ENCODE measurements at places on chromosomes 5 and 9.

DNA sequence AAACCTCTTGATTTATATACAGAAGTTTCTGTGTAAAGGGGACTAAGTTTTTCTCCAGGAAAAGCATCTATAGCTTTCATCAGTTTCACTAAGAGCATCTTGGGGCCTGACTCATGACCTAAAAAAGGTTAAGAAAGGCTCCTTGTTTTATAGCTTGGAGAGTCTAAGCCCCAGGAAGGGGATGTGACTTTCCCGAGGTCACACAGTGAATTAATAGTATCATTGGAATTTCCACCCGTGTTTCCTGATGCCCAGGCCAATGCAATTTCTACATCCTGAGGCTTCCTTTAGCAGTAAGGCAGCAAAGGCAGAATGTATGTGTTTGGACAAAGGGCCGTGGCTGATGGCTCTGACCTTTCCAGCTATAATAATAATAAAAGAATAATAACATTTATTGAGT is 8.6 kb downstream of the MORN5 start:
- no peak for DNase-seq

DNA sequence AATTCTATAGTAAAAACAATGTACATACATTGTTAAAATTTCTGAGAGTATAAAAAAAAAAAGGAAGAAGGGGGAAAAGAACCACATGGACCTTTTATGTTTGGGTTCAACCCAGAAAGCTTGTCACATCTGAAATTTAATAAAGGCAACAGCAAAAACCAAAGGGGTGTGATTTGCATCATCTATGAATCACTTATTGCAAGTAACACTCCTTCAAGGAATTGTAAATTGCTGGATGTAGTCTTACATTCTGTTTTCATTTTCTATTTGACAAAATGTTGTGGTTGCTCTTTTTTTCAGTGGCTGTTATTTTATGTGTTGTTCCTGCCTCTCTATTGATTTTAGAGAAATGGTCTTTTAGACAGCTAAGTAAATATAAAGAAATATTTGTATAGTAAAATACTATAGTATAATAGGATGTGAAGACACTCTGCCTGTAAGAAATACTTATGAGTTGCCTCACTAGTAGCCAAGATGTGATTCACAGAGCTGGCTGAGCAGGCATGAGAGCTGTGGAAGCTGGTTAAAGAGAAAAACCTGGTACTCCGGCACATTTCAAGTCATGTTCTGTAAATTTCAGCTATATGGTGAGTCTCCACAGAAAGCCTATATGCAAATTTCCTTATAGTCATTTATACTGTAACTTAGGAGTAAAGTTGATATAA is 131.1 kb upstream of the CNTLN start:
- no peaks in the 10 kb centered on the region for H3K4me1 ChIP-seq
- H3K27me3 ChIP-seq: no peaks in the 10 kb centered on the region
- no peak overlapping the region for H3K27ac ChIP-seq
- no peak for DNase-seq

DNA sequence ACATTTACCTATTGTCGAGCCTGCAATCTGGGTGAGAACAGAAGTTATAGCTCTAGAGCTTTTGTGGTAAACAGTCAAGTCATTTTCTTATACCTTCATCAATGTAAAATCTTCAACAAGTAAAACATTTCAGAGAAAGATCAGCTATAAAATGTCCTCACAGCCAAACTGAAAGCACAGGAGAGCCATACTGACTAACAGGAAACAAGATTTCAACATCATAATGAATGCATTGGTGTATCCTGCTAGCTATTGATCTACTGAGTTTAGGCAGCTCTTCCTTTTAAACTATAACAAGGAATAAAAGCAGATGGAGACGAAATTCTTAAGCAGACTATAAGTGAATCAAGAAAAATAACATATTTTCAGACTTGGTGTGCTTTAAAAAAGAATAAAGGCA is 1522.9 kb upstream of the WWC1 start:
- no peaks in the 10 kb centered on the region for H3K27me3 ChIP-seq
- no peak overlapping the region for H3K4me3 ChIP-seq
- DNase-seq: no peak
- no peaks in the 10 kb centered on the region for H3K36me3 ChIP-seq
- H3K4me1 ChIP-seq: no peaks in the 10 kb centered on the region

DNA sequence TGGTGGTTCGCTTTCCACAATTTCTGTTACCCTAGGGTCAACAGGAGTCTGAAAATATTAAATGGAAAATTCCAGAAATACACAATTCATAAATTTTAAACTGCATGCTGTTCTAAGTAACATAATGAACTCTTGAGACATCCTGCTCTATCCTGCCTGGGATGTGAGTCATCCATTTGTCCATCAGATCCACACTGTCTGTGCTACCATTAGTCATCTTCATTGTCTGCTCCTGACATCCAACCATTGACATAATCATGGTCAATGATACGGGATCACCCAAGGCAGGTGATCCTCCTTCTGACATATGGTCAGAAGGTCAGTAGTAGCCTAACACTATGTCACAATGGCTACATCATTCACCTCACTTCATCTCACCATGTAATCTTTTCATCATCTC is 276.7 kb upstream of the KIF2A start:
- no peak for DNase-seq
- H3K36me3 ChIP-seq: no peaks in the 10 kb centered on the region
- H3K4me1 ChIP-seq: no peaks in the 10 kb centered on the region
- no peak overlapping the region for H3K4me3 ChIP-seq

DNA sequence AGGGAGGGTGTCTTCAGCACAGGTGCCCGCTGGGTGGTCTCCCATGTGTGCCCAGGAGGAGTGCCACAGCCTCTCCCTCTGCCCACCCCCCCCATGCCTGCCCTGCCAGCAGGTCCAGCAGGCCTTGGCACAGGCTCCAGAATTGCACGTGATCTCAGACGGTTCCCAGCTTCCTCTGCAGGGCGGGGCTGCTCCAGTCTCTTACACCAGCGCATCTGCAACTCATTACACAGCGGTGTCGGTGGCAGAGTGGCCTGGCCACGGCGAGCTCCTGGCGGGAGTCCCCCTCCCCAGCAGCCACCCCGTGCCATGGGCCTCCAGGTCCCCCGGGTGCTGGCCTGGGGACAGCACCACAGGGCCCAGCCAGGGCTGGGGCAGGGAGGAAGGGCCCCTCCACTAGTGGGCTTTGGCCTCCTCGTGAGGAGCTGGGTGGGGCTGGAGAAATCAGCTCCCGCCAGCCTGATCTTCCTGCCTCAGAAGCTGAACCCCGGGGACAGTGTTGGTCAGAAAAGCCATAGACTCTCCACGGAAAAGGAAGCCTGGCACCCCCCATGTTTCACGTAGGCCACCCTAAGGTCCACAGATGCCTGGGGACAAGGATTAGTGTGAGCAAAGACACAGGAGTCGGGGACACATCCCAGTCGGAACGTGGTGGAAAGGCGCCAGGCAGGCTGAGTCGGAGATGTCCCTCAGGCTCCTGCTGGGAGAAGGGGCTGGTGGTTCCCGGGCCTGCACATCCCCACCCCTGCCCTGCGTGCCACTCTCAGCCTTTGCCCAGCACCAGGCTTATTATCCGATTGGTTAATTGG is 40.2 kb downstream of the RXRA start:
- no peak overlapping the region for H3K27ac ChIP-seq
- no peak for DNase-seq
- no peaks in the 10 kb centered on the region for H3K4me1 ChIP-seq
- H3K27me3 ChIP-seq: no peaks in the 10 kb centered on the region
